Brain pericyte (primary cell): ENCODE measurements at places on chromosomes 7 and 10.

- DNase-seq = no peak
These were observed 15.1 kb upstream of the ZNF273 start for GRCh38 chr7:64887756-64888508.

DNA sequence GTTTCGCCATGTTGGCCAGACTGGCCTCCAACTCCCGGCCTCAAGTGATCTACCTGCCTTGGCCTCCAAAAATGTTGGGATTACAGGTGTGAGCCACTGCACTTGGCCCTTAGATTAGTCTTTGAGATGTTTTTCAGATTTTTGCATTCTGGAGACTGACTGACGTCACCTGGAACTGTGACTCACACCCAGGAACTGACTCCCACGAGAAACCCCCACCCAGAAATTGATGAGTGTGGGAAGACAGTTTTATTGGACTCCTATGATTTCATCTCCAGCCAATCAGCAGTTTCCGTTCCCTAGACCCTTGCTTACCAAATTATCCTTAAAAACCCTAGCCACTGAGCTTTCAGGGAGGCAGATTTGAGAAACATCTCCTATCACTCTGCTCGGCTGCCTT, 867.3 kb downstream of the TYW1 start:
- DNase-seq = no peak

GRCh38 chr7:72055426-72055825, 356.7 kb downstream of the CALN1 start:
- no peak for DNase-seq

DNA sequence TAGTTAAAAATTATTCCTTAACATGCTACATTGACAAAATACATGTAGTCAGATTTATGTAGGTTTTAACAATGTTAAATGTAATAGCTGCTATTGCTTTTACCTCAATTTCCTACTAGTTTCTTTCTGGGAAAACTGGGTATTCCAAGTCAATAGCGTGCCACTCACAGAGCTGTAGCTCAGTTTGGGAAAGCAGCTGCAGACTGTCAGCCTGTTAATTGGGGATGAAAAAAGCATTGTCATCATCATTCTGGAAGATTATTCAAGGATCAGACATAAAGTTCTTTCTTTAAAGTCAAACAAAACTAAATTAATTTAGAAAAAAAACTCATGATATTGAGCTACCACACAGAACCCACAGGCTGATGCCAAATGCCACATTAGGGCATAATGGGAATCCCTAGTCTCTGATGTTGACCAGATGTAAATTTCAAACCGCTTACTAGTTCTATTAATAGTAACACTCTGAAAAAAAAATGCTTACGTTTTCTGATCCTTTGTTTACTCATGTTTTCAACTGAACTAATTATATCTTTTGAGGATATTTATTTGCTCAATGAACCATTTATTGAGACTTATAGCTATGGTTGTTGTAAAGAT, 19.6 kb upstream of the AGMO start:
- DNase-seq = no peak

DNA sequence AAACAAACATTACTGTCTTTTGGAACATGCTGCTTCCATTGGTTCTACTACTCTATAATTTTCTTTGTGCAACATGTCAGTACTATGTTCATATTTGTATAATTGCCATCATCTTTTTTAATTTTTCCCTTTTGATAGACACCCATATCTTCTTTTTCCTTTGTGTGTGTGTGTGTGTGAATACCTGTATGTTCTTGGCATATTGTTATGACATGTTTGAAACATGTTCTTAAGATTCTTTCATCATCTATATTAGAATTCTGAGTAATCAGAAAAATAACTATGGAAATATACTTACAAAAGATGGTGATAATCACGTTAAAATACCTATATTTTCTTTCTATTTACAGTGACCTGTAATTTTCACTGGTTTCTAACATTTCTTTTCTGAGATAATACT, 3.5 kb upstream of the CDK6 start:
- DNase-seq = no peak

GRCh38 chr7:81623251-81623855, 146.5 kb downstream of the HGF start:
- no peak for DNase-seq

DNA sequence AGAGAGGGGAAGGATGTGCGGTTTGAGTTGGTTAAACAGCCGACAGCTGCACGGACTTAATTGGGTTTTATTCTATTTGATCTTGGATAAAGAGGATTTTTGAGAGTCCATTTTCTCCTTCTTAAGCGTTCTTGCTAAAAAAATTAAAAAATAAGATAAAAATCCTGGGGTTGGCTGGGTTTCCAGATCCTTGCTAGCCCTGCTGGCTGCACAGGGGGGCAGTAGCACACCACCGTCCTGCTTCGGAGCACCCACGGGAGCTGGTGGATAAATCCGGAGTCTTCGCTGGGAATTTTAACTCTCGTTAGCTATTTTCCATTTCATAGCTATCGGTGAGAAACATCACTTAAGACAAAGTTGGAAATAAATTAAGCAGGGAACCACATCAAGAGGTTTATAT, 792.0 kb downstream of the TYW1 start:
- no peak for DNase-seq

- no peak for DNase-seq
These were observed 35.9 kb downstream of the NDUFB2 start for GRCh38 chr7:140732416-140732815.

GRCh38 chr10:43211030-43211429, 55.8 kb downstream of the RASGEF1A start:
- DNase-seq = no peak

DNA sequence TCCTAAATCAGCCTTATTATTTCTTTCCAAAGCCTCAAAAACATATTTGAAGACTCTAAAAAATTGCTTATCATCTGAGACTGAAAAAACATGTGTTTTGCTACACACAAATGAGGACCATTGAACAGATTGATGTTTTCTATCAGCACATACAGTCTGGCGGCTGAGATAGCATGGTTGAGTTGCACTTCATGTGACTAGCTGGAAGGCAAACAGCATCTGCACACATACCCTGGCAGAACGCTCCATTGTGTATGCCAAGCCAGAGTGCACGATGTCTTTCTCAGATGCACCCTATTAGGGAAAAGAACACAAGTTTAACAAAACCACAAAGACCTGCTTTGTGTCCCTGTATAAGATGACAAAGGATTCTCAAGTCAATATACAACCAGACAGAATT, 33.0 kb downstream of the FAM25A start:
- DNase-seq = no peak

- no peak for DNase-seq
These were observed 148.7 kb downstream of the ZMYND11 start for GRCh38 chr10:283916-284356.

DNA sequence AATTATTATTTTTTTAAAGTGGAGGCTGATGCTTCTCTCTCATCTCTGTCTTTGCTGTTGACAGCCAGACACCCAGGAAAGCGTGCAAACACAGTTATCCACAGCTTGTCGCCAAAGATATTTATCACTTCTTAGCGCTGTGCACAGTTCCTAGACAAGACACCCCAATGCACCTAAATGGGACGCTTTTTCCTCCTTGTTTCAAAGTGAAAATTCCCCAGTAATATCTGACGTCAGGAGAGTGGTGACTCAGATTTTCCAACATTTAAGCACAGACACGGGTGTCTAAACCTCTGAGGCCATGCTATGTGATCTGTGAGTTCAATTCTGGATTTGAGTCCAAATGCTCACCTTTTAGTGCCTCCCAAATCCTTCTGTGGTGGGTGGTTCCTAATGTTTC, 151.6 kb downstream of the EMX2 start:
- DNase-seq = no peak

DNA sequence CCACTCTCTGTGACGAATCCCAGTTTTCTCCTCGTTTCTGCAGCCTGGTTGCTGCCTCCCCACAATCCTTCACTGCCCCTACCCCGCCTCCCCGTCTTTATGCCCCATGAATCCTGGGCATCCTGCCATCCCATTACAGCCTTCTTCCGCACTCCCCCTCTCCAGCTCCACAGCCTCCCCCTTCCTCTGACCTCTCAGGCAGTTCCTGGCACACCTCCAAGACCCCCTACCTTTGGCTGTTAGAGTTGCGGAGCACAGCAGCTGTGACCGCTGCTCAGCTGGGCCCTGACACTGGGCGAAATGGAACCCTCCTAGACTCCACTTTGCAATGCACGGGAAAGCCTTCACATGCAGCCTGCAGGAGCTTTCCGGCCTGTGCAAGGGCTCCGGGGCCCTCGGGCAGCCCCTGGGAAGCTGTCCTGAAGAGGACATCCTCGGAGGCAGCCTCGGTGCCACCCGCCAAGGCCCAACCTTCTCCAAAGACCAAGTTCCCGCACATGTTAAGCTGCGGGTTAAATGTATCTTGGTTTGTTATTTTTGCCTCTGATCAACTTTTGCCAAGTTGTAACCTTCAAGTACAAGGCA, 400.7 kb upstream of the MKI67 start:
- no peak for DNase-seq

DNA sequence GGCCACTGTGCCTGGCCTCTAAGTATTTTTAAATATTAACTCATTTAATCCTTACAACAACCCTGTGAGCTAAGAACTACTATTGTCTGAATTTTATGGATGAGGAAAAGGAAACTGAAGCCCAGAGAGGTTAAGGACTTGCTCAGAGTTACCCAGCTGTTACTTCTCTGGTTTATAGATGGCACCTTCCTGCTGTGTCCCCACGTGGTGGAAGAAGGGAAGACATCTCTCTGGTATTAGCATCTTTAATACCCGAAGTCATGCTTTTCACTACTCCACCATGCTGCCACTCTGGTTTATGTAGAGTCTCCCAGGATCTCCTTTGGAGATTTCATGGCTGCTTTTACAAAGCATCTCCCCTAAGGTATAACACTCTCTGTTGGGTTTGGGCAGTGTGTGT, 105.5 kb upstream of the MKLN1 start:
- DNase-seq = no peak

DNA sequence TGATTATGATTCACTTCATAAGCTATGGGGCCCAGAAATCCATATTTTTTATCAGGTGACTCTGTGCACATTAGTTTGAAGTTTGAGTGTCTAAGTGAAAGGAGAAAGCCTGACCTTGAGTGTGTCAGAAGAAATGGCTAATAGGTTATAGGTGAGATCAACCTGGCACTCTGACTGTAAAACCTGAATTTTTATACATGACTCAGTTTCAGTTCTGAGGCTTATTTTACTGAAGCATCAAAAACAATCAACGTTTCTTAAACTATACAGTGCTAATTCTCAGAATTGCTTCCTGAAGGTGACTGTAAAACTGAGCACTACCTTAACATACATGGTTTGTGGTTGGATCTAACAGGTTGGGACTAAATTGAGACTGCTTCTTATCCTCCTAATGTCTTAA, 159.4 kb upstream of the AHR start:
- no peak for DNase-seq

- no peak for DNase-seq
These were observed 1.5 kb downstream of the AKR1C2 start for GRCh38 chr10:5002013-5002727.

GRCh38 chr7:12235970-12236369, 24.9 kb downstream of the TMEM106B start:
- no peak for DNase-seq

DNA sequence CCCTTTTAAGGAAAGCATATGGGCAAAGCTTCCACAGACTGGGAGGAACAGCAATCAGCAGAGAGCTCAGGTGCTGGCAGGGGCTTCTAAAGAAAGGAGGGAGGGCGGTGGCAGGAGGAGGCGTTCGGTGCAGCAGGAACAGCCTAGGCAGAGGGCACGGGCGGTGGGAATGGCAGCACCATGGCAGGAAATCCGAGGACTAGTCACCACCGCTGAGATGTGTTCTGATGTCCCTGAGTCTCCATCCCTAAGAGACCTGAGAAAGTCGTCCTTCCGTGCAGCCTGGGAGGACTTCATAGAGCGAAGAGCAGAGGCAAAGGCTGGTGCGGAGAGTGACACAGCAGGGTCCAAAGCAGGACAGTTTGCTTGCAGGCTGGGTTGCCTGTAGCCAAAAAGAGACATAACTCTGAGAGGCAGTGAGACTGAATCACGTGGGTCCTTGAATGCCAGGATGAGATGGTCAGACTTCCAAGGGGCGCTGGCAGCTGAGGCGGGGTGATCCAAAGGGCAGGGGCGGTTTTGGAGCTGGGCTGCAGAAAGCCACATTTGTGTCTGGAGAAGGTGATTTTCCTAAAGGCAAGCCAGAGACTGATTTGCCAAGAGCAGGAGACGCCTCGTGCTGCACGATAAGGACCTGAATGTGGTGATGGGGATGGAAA, 35.8 kb upstream of the GRID1 start:
- DNase-seq = no peak

DNA sequence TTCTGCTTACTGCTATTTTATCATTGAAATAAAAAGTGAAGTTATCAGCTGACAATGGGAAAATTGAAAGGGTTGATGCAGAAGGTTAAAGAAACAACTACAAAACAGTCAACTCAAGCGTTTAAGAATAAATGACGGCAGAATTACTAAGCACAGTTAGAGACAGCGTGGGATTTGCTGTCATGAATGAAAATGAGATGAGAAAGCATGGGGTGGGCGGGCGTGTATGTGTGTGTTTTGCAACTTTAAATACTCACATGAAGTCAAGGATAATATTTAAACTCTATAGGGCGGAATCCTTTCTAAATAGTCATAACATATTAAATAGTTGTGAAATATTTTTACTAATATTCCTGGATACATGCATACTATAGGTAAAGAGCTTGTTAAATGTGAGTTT, 450.8 kb downstream of the ETV1 start:
- DNase-seq = peak; percentile 12
